ENCODE measurements at places on chromosomes 13 and 19.

- DNase-seq, result no peak
These were observed 63.4 kb downstream of the KCTD12 start for GRCh38 chr13:76822698-76823267.

DNA sequence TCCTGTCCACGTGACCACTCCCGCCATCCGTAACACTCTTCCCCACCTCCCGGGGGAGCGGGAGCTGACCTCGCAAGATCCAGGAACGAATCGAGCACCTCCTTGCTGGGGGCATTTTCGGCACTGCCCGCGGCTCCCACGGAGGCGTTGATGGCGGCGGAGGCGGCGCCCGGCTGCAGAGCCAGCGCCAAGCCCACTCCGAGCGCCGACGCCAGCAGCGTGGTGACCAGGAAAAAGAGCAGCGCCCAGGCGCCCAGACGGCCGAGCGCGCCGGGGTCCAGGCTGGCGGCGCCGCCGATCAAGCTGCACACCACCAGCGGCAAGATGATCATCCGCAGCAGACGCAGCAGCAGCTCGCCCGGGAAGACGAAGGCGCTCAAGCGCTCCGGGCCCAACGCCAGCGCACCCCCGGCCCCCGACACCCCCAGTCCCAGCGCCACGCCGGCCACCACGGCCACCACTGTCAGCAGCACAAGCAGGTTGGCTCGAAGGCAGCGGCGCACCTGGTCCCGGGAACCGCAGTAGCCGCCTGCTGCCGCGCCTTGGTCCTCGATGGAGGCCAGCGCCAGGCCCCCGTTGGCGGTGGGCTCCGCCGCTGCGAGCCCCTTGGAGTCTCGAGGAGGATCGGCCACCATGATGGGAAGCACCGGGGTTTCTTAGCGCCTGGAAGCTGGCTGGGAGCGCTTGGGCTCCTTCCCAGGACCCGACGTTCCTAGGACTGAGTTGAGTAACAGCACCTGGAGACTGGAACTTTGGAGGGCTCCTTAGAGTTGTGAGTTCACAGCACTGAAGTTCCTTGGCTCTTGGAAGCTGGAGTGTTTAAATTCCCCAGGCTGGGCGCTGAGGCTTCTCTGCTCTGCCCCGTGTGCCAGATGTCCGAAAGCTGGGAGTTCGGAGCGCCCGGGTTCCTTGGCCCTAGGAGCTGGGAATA is 798 bp downstream of the SLC1A5 start:
- peak; percentile 62 for DNase-seq

DNA sequence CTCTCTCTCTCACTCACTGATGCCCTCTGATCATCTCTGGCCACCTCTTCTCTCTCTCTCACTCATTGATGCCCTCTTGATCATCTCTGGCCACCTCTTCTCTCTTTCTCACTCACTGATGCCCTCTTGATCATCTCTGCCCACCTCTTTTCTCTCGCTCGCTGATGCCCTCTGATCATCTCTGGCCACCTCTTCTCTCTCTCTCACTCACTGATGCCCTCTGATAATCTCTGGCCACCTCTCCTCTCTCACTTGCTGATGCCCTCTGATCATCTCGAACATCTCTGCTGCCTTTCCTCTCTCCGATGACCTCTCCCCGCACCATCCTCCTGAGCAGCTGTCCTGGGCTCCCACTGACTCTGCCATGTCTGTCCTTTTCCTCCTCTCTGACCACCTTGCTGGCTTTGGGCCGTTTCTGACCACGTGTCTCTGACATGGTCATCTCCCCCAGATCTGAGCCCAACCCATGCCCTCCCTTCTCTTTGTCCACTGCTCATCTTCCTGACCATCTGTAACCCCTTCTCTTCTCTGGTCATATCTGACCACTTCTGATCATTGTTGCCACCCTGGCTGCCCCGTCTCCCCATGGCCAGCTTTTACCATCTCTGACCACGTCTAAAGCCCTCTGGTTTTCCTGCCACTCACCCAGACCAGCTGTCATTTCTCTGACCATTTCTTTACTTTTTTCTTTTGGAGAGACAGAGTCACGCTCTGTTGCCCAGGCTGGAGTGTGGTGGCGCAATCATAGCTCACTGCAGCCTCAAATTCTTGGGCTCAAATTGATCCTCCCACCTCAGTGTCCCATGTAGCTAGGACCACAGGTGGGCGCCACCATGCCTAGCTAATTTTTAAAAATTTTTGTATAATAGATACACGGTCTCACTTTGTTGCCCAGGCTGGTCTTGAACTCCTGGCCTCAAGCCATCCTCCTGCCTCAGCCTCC is 2.4 kb downstream of the LRFN3 start:
- no peak for DNase-seq

GRCh38 chr19:3501780-3502179 is 1.3 kb upstream of the DOHH start:
- DNase-seq, result no peak

- DNase-seq, result peak; percentile 8
These were observed 726 bp upstream of the UFM1 start for GRCh38 chr13:38348861-38349389.

DNA sequence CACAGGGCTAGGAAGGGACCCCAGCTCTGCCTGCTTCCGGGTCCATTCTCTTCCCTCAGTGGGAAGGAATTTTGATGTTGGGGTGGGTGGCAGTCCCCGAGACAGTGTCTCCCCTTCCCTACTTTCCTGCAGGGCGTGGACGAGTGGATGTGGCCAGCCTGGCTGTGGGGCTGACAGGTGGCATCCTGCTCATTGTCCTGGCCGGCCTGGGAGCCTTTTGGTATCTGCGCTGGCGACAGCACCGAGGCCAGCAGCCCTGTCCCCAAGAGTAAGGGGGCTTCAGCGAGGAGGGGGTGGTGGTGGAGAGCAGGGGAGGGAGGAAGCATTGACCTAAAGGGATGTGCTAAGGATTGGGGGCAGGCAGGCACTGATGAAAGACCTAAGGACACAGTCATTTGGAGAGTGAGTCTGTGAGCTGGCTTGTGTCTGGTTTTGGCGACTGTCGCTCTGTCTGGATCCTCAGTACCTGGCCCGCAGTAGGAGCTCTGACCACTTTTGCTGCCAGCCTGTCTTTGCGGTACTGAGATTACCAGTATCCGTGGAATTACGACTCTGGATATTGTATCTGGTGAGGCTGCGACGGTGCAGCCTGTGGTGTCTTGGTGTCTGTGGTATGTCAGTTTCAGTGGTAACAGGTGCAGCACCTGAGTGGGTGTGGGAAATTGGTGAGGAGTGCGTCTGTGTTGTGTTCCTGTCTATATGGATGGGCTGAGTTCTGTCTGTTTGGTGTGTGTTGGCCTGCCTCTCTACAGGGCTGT is 2.4 kb upstream of the PRR12 start:
- DNase-seq, result no peak

GRCh38 chr19:15337202-15337601 is 4.9 kb upstream of the BRD4 start:
- no peak for DNase-seq

GRCh38 chr13:29115842-29116241 is 295.7 kb downstream of the MTUS2 start:
- DNase-seq, result no peak

GRCh38 chr19:18437491-18438330 is at the start of gene ISYNA1:
Gene ISYNA1, minus strand, starts transcription at chr19:18438133. Its CDS starts 154 bp downstream, at chr19:18437979.
- peak; percentile 62 for DNase-seq

- no peak for DNase-seq
These were observed 328.0 kb upstream of the ZNF507 start for GRCh38 chr19:32017176-32017953.

DNA sequence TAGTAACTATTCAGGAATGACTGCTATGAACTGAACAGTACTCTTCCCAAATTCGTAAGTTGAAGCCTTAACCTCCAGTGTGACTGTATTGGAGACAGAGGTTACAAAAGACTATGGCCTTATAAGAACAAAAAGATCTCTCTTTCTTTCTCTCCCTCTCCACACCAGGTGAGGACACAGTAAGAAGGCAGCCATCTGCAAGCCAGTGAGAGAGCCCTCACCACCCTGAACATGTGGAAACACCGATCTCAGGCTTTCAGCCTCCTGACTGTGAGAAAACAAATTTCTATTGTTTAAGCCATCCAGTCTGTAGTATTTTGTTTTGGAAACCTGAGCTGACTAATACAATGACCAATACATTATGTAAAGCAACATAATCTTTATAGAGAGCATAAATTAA is 888.9 kb downstream of the SLITRK1 start:
- DNase-seq, result no peak

DNA sequence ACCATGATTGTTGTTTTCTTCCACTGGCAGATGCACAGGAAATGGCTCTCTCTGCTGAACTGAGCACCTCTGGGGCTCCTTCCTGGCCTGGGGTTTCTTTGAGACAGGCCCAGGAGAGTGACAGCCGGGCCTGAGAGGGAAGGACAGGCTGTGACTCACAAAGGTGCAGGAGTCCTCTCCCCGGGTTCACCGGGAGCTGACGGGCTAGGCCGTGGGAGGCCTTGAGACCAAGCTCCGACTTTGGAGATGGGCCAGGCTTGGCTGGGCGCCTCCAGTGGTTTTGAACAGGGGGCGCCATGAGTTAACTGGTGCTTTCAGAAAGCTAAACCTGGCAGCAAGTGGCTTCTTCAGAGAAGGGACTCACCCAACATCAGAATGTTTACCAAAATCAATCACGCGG is 143.4 kb downstream of the URI1 start:
- no peak for DNase-seq
